ENCODE measurements at places on chromosomes 3 and 15.

DNA sequence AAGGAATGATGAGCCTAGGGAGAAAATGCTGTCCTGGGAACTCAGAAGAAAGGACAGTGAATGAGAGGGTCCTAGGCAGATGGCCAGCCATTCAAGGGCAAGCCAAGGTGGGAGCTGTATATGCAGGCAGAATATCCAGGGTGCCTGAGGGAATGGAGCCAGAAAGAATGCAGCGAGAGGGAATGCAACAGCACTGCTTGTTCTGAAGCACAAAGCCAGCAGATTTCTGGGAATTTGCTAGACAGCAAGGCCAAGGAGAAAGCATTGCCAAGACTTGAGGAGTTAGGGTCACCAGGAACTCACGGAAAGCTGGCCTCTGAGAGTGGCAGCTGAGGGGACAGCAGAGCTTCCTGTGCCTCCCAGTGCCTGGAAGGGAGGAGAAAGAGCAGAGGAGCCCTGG, 200.6 kb downstream of the MYRIP start:
- no peak for DNase-seq

- no peak for DNase-seq
Observed at GRCh38 chr3:64900156-64900555, 212.4 kb upstream of the ADAMTS9 start.

GRCh38 chr3:16059081-16059537, 115.4 kb upstream of the GALNT15 start:
- no peak for DNase-seq

DNA sequence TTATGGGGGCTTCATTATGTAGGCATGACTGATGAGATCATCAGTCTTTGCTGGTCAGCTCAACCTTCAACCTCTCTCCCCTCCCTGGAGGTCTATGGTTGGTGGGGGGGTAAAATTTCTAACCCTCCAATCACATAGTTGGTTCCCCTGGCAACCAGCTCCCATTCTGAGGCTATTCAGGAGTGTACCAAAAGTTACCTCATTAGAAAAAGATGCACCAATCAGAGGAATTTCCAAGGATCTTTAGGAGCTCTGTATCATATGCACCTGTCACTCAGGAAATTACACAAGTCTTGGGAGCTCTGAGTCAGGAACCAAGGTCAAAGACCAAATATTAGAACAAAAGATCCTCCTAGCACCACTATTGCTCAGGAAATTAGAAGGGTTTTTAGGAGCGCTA, 21.4 kb upstream of the LEO1 start:
- no peak for DNase-seq

- DNase-seq, result no peak
Observed at GRCh38 chr15:96367311-96368200, 37.1 kb downstream of the NR2F2 start.

- no peak for DNase-seq
Observed at GRCh38 chr15:29105151-29105854, 164.3 kb downstream of the NSMCE3 start.

DNA sequence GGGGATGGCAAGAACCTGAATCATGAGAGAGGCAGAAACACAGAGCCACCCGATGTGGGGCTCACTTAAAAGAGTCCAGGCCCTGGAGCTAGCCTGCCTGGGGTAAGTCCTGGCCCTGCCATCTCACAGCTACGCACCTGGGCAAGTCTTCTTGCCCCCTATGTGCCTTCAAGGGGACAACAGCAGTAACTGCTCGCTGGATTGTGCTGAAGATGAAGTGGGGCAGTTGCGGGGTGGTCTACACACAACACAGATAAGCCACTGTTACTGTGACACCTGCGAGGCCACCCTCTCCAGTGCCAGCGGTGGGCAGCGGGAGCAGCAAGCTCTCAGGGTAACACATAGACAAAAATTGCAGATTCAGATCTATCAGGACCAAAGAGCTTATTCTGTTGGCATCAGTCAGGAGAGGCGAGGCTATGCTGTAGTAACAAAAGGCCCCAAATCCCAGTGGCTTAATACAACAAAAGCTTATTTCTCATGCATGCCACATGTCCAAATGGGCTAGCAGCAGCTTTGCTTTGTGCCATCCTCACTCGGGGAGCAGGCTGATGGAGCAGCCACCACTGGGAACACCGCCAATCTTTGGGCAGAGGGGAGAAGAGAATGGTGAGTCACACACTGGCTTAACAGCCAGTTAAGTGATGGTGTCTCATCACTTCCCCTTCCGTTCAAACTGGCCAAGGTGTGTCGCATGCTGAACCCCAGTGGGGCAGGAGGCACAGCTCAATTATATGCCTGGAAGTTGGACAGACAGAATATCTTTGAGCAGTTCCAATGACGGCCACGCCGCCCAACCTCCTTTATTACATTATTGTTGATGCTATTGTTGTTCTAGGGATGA, 78.3 kb downstream of the WNT7A start:
- DNase-seq, result no peak

DNA sequence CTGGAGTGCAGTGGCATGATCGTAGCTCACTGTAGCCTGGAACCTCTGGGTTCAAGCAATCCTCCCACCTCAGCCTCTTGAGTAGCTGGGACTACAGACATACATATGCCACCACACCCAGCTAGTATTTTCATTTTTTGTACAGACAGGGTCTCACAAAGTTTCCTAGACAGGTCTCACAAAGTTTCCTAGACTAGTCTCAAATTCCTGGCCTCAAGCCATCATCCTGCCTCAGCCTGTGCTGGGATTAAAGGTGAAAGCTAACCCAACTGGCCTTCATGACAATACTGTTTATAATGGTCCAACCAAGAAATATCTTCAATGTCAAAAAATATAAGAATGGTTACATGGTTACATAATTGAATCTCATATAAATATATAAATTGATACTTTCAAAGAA, 24.0 kb downstream of the GPR176 start:
- no peak for DNase-seq
